HCEC 1CT (cell line): ENCODE measurements at places on chromosomes 7 and 10.
A peak's percentile ranks its signal among the peaks of the same experiment; 100 is the strongest.

DNA sequence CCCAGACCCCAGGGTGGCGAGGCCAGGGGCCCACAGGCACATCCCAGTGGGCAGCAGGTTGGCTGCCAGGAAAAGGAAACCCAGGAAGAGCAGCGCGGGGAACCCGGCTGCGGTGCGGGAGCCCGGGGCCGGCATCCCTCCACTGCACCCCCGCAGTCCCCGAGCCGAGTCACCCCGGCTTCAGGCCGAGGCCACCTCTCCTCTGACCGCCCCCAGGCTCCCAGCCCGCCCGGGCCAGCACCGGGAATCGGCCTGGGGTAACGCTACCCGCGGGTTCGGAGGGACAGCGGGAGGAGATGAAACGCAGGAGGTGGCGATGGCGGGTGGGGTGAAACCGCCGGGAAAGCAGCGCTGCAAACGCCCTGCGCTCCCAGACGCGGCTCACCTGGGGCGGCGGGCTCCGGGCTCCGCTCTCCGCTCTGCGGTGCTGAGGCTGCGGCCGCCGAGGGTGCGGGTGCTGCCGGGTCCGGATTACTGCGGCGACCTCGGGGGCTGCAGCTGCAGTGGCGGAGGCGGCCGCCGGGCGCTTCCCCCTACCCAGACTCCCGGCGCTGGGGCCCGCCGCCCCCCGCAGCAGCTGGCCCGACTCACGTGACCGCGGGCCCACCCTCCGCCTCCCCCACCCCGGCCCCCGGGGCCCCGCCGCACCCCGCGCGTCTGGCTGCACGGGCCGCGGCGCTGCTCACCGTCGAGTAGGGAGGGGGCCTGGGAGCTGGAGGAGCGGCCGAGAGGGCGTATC is at the start of gene SCRN1:
SCRN1 (minus strand) TSS at position 545 of the 739 bp plus-strand sequence. CDS start 20,734 bp downstream, outside the sequence.
- DNase-seq: peak; percentile 27

GRCh38 chr7:96832092-96832662 is 122.5 kb upstream of the SEM1 start:
- DNase-seq: no peak

DNA sequence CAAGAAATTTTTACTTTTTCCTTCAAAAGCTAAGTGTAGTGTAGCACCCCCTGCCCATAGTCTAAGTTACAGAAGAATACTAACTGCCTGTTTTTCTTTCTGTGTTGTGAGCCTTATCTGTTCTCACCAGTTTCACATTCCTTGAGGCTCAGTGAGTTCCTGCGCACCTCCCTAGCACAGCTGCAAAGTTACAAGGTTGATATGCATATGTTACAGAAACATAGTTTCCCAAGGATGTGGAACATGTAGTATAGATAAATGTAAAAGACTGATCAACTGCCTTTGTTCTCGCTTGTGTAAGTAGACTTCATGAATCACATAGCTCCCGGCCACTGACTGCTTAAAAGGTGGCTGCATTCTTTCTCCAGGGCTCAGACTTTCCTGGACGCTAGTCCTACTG is 6.7 kb upstream of the ZNF33B start:
- no peak for DNase-seq

- DNase-seq: no peak
Observed at GRCh38 chr10:11181978-11182377, 164.3 kb downstream of the CELF2 start.

DNA sequence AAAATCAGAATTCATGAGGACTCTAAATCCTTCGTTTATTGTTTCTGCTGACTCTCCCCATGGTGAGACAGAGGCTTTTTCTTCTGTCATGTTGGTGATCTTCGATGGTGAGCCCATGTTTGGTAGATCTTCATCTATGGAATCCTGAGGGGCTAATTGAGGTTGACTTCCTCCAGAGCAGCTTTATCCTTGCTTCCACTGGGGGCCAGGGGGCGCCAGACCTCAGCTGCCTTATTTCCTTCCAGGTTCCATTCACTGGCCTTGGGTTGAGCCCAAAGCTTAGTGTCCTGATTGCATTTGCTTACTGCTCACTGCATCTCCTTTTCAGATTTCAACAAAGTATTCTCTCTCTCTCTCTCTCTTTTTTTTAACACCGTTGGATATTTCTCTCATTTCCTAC is 80.7 kb downstream of the GCC1 start:
- DNase-seq: no peak

DNA sequence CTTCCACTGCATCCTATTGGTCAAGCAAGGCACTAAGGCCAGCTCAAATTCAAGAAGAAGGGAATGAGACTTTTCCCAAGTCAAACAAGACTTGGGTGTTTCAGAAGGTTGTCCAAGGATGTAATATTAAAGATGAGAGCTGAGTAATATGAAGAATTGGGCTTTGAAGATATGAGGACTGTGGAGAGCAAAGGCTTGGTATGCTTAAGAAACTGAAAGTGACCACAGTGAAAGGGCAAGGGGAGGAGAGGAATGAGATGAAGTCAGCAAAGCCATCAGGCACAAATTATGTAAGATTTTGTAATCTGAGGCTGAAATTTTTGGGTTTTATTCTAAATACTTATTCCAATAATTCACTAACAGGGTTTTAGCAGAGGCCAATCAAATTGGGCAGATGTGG is 38.6 kb upstream of the NPY start:
- no peak for DNase-seq

- no peak for DNase-seq
Observed at GRCh38 chr7:106099539-106099938, 12.6 kb downstream of the SYPL1 start.

DNA sequence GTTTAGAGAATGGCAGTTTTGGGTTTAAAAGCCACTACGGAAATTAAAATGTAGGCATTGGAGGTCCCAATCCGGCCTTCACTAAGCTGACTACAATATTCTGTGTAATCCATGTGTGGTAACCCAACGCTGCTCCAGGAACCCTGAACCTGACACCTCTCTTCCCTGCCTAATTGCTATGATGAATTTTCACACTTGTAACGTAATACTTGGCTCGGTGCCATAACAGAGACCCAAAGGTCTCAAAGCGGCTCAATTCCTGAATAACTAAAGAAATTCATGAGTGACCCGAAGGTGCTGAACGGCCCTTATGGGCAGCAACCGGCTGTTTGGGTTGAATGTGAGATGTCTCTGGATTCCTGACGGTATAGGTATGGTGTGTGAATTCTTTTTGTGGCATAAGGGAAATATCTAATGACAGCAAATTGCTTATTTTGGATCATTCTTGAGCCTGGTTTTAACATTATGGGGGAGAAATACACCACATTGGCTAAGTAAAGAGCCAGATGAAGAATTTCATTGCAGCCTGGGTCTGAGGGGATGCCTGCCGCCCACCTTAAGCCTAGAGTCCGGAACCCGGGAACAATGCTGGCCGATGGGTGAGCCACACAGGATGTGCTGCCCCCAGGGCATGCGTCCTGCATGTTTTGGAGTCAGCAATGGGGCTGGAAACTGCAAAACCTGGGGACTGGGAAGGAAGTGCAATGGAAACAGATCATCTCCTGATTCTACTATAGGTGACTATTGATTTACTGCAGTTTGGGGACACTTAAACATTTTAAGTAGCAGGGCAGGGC is 69.7 kb upstream of the FZD8 start:
- DNase-seq: no peak

GRCh38 chr7:12210179-12211053 is 678 bp upstream of the TMEM106B start:
- peak; percentile 15 for DNase-seq

DNA sequence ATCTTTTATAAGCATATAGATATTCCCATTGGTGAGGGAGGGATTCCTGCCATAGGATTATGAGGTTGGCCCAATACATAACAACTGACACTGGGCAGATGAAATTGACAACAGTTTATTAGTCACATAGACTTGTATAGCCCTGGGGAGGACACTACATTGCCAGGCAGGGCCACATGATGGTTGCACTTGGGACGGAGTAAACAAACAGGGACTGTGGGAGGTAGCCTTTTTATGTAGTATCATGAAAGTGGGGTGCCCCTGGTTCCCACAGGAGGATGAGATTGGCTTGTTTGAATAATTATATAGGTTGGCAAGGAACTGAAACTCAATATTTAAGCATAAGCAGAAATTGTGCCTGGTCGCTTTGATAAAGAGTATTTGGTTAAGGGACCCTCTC is 23.5 kb downstream of the TRIM24 start:
- no peak for DNase-seq

- no peak for DNase-seq
Observed at GRCh38 chr10:13352519-13352918, 4.4 kb upstream of the SEPHS1 start.

- peak; percentile 85 for DNase-seq
Observed at GRCh38 chr10:17527514-17528146, 73.2 kb upstream of the ST8SIA6 start.

DNA sequence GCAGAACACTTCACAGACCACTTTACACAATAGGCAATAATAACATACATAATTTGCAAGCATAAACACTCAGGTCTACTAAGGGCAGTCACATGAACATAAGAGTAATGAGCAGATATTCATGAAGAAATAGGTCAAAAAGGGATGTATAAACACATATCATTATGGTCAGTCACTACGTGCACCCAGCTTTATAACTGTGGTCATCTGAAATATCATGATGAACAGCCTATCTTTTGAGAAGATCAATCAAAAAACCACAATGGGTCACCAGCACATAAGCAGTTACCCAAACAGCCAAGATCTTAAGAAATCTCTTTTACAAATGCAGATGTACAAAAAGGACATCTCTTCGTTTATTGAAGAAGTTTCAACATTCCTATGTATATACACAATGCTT is 35.5 kb upstream of the DRGX start:
- DNase-seq: peak; percentile 20

- DNase-seq: peak; percentile 50
Observed at GRCh38 chr7:123748171-123748733, 551 bp downstream of the WASL start.
